ENCODE measurements at places on chromosomes 2 and 18.

- DNase-seq = no peak
Observed at GRCh38 chr2:24881623-24882022, 38.4 kb downstream of the ADCY3 start.

DNA sequence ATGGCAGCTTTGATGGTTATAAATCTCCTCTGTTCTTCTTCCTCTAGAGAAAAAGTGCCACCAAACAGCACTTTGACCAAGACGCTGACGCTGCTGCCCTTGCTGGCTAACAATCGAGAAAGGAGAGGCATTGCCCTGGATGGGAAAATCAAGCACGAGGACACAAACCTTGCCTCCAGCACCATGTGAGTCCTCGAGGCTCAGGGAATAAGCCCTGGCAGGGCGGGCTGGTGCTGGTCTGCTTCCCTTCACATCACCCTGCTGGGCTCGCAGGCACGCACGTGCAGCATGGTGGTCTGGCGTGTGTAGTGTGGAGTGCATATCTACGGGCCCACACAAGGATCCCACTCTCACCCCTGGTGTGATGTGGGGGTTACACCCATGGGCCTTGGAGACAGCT lies 19.4 kb upstream of the DGKD start:
- DNase-seq = no peak

- DNase-seq = no peak
Observed at GRCh38 chr18:31490387-31490786, 7.6 kb upstream of the DSG2 start.

DNA sequence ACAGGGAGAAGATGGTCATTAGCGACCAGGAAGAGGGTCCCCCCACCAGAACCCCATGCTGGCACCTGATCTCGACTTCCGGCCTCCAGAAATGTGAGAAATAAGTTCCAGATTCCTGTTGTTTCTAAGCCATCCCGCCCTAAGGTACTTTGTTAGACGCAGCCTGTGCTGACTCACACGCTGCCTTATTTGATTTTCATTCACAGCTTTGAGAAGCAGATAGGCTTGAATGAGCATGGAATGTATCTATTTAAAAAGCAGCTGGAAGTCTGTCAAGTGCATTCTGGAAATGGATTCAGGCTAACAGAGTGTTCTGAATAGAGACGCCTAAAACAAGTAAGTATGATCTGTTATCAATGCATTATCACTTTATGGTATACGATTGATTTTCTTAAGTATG lies 8.3 kb upstream of the IL1R2 start:
- no peak for DNase-seq

- DNase-seq = no peak
Observed at GRCh38 chr2:118613737-118614136, 233.7 kb downstream of the EN1 start.

Measured in NCI-H82 (cell line).